Panc1 (cell line): ENCODE measurements at places on chromosomes 7 and 10.
A peak's percentile ranks its signal among the peaks of the same experiment; 100 is the strongest.

GRCh38 chr10:10818082-10818481 lies 199.6 kb upstream of the CELF2 start:
- no peak for DNase-seq

- no peak for DNase-seq
Observed at GRCh38 chr7:12458520-12459131, 55.0 kb upstream of the VWDE start.

- DNase-seq = peak; percentile 86
Observed at GRCh38 chr10:112461029-112461887, 14.2 kb downstream of the VTI1A start.

DNA sequence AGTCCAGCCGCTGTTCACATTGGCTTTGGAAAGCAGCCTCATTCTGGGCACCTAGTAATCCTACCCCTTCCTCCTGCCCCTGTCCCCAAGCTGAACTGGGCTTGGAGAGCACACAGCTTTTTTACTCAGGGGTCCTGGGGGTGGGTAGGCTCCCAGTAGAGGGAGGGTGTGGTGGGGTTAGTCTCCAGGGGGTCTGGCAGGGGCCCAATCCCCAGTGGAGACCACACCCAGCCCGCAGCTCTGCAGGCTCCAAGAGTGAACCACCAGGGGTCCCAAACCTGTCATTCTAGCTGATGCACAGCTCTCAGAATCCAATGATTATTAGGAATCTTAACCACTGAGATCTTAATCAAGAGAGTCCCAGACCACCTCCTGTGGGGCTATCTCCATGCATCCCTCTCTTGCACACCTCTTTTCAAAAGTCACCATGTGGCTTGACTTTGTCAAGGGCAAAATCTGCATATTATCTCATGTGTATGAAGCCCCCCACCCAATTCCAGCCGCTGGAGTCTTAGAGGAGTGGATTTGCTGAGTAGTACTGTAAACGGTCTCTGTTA lies 2.7 kb downstream of the HOXA11 start:
- DNase-seq = no peak

DNA sequence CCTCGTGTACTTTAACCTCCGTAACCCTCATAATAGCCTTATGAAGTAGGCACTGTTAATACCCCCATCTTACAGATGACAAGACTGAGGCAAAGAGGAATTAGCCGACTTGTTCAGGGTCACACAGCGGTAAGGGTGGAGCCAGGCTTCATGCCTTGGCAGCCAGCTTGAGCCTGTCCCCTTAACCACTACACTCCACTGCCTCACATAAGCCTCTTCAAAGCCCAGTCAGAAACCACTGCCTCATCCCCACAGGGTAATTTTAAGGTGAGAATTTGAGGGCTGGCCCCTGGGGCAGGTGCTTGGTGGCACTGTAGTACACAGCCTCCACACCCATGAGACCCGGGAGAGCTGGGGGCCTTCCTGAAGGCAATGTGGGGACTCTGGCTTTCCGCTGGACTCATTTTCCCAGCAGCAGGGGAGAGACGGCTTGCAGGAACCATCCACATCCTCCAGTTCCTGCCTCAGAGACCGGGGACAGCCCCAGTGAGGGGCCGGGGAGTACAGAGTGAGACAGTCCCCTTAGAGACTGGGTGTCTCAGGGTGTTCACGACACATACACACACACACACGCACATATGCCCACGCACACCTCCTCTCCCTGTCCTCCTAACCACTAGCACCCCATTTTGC lies 7.6 kb upstream of the C10orf105 start:
- no peak for DNase-seq

- DNase-seq = no peak
Observed at GRCh38 chr10:108515821-108516220, 1351.3 kb upstream of the SORCS1 start.

- DNase-seq = no peak
Observed at GRCh38 chr10:75916906-75917305, 485.5 kb downstream of the LRMDA start.

DNA sequence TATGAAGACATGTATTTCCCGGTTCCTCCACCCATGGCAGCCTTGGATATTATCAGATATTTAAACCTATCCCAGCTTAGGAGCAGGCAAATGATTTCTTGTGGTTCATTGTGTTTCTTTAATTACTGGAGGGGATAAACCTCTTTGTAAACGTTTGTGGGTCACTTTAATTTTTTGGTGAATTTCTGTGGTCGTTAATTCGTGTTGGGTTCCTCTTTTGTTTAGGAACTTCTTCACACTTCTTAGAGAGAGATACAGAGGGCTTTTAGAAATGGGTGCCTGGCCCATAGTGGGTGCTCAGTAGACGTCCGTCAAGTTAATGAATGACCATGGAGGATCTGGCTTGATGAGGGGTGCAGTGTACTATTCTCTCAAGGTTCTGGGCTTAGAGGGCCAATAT lies 27.2 kb upstream of the NUB1 start:
- DNase-seq = no peak

DNA sequence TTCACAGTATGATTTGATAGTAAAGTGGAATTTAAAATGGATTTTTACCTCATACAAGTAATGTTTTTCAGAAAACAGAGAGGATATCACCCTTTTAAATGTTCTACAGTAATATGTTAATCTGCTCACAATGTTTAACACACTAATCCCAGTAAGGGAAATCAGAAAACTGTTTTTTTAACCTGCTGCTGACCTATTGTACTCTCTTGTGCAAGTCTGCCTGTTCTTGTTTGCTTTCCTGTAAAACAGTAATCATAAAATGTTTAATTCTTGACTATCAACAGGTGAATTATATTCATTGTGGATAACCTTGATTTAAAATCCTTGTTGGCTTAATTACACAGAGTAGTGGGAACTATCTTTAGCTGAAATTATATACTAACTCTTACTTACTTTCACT lies 126.4 kb downstream of the GNAT3 start:
- no peak for DNase-seq

GRCh38 chr7:11655642-11656041 lies 176.4 kb downstream of the THSD7A start:
- DNase-seq = no peak

- no peak for DNase-seq
Observed at GRCh38 chr7:140719721-140720120, 23.2 kb downstream of the NDUFB2 start.

DNA sequence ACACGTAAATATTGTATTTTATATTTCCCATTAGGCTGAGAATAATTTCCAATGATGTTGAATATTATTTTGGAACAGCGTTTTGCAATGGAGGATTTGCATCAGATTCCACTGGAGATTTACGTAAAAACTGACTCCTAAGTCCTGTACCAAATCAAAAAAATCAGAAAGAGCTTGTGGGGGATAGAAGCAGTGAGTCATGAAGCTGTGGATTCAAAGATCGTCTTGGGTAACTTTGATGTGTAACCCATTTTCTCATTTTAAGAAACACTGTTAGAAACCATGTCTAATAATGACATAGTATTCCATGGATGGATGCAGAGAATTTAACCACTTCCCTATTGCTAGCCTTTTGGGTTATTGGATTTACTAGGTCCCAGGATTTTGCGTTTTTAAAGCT lies 158.6 kb downstream of the INHBA start:
- no peak for DNase-seq
